ENCODE measurements at places on chromosomes 11 and 22.

DNA sequence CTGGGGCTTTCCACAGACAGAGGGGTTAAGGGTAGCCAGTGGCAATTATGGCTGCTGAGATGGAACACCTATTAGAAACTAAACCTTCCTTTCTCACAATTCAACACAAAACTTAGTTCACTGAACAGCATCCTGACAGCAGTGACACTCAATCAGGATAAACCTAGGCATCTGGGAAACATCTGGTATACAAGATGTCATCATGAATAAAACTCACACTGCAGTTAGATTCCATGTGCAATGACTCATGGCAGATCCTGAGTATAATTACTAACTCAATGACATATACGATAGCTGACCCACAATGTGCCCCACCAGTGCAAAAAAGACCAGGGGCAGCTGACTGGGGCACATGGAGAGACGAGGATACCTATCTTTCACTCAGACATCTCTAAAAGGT is 17.7 kb downstream of the RBFOX2 start:
- DNase-seq: no peak

DNA sequence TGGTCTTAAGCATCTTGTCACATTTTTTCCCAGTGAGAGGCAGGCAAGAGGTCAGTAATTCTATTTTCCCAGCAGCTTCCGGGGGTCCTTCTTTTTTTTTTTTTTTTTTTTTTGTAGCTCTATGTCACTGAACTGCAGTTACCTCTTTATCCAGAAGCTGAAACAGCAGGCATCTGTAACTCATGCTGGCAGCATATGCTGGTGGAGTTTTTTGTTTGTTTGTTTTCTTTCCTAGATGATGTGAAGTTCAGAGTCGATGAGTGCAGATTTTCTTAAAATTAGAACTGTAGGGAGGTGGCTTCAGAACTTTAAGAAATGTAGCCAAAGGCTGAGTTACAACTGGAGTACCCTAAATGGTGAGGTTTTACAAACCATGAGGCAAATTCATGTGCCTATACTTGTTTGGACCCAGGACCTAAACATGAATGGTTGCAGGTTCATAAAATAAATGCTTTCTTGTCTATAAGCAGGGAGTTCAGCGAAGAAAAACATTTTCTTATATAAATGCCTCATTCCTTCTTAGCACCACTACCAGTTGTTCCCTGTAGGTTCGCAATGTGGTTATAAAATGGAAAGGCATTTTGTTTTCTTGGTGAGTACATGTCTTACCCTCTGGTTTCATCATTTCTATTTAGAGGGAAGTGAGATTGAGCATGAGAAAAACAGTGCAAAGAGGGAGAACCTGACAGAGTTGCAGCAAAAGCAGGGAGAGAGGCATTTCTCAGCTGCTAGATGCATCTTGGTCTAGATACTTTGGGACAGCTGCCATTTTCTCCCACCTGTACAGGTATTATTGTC is 84.0 kb downstream of the TRIM44 start:
- no peak for DNase-seq

DNA sequence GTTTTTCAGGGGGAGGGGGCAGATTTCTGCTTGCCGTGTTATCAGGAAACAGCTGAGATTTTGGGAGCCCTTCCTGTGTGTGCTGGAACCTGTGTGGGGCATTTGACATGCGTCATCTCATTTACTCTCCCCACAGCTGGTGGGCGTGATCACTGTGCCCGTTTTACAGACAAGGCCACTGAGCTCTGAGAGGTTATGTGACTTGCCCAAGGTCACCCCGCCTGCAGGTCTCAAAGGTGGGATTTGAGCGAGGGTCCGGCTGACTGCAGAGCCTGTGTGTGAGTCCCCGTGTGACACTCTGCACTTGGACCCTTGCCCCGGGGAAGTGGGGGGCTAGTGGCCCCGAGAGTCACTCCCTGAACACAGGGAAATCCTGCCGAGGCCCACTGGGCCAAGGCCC is 48.5 kb upstream of the GCAT start:
- DNase-seq: no peak

DNA sequence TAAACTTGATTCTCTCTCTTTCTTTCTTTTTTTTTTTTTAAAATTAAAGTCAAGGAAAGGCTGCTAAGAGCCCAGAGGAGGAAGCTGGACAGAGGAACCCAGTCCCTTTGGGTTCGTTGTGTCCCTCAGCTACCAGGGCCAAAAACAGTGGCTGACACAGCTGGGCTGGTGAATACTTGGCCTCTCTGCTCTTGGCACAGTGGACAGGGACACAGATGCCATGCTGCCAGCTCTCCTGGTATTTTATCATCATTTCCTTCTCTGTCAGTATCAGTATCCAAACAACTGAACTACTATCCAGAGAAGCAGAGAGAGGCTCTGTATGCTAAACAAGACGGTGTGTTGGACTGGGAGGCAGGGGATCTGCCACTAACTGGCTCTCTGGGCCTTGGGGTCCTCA is 123.7 kb upstream of the CCDC90B start:
- DNase-seq: no peak

DNA sequence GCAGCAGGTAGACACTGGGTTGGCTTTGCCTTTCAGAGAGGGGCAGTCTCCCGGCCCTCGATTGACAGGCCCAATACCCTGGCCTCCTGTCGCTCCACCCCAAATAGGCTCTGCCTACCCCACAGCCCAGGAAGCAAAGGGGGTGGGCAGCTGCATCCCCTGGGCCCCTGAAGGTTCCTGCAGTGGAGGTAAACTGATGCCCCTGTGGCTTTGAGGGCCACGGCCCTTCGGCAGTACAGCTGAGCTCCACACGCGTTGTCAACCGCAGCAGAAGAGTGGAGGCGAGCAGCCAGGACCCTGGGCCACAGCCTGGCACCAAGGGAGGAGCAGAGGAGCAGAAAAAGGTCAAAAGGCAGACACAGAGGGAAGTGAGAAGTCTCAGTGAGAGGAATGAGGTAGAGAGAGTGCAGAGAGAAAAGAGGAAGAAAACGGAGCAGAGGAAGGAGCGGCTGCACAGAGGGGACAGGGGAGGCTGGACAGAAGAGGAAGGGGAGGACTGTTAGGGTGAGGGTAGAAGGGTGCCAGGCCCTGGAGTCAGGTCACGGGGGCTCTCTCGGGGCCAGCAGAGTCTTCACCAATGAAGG is 64.0 kb downstream of the SLC22A12 start:
- DNase-seq: no peak

- DNase-seq: no peak
These were observed 4.0 kb upstream of the SEC14L2 start for GRCh38 chr22:30392661-30393321.

- no peak for DNase-seq
These were observed 27.1 kb downstream of the APLP2 start for GRCh38 chr11:130096823-130097222.

- DNase-seq: no peak
These were observed 33.3 kb upstream of the ADSL start for GRCh38 chr22:40313007-40313406.

DNA sequence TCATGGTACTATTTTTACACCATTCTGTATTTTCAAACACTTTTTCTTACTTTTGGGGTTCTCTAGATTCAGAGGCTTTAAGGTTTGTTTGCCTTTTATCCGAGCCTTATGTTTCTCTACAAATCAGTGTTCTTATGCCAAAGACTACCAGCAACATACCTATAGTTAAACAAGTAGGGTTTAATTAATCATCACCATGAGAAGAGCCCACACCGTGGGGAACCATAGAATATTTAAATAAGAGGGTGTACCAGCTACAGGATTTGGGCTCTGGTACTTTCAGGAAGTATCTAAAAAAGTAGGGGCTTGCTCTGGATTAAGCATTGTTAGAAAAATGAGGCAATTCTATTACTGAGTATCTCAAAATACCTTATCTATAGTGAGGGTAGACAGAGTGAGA is 25.7 kb downstream of the TMEM225 start:
- no peak for DNase-seq

- no peak for DNase-seq
These were observed 18.7 kb downstream of the H19 start for GRCh38 chr11:1978720-1979473.

DNA sequence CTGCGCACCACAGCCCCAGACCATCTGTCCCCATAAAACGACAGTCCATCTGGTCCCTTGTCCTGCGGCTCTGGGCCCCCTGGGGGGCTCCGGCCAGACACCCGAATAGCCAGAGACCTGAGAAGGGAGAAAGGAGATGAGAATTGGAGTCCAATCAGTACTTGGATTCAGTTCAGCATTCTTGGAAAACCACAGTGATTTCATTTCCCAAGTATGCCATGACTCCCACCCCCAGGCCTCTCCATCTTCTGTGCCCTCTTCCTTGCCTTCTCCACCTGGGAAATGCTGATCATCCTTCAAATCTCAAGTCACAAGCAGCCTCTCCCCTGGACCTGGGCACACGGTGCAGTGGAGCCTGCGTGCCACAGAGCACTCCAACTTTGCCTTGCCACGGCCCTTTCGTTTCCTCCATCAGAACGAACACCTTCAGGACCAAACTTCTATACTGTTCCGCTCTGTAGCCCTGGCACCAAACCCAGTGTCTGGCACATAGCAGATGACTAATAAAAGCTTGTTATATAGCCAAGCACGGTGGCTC is 10.9 kb upstream of the MFNG start:
- no peak for DNase-seq

DNA sequence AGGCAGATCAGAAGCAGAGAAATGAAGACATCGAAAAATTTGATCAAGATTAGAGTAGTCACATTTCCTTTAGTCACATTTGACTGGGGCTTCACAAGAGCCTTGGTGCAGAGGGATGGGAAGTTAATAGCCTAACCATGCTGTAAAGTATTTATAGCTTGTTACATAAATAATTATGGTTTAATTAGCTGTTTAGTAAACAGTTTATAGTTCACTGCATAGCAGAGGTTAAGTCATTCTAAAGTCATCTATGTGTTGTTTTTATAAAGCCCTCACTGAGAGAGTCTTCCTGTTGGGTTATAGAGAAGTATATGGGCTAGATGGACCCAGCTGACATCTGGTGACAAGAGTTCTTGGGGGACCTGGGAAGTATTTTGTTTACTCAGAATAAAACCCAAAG is 47.1 kb downstream of the INSC start:
- no peak for DNase-seq

DNA sequence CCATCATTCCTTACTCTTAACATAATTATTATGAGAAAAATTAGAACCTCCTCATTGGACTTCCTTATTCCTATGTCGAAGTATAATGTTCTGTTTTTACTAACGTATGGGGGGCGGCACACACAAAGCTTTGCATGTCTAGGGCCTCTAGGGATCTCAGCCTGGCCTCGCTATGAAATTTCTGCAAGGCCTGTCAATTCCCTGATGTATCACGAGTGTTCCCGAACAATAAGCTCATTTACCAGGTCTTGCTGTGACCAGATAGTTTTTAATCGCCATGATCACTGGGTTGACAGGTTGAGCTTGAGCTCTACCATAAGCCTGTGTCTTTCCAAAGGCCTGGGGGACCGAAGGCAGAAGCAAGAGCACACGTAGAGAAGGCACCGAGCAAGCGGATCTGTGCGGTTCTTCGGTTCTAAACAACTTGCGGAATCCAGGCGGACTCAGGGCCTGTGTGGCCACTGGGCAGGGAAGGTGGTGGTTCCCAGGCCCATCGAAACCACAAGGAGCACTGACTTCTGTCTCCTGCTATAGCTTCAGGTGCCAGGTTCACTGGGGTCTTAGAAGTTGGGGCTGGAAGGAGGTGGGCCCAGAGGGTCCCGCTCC is 10.4 kb upstream of the FXYD2 start:
- no peak for DNase-seq

DNA sequence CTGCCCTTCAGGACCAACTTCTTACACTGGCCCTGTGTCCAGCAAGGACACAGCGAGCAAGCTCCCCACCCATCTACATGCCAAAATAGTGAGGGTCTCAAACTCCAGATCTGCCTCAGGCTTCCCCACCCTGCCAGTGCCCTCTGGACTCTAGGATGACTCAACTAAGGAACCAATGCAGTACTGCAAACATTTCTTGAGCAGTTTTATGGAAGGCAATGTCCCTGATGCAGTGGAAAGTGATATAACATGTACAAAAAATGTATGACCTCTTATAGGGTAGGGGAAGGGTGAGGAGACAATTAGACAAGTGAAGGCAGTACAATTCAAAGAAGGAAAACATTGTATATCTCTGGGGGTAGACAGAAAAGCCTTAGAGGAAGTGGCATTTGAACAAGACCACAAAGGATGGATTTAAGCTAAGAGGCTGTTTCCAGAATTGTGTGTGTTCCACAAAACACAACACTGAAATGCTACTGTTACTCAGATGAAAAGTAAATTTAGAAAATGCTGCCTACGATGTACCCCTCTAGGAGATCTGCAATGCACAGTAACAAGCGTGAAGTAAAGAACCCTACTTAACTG is 47.3 kb downstream of the RAB30 start:
- DNase-seq: no peak
